ENCODE measurements at places on chromosomes 2 and 18.
A peak's percentile ranks its signal among the peaks of the same experiment; 100 is the strongest.

DNA sequence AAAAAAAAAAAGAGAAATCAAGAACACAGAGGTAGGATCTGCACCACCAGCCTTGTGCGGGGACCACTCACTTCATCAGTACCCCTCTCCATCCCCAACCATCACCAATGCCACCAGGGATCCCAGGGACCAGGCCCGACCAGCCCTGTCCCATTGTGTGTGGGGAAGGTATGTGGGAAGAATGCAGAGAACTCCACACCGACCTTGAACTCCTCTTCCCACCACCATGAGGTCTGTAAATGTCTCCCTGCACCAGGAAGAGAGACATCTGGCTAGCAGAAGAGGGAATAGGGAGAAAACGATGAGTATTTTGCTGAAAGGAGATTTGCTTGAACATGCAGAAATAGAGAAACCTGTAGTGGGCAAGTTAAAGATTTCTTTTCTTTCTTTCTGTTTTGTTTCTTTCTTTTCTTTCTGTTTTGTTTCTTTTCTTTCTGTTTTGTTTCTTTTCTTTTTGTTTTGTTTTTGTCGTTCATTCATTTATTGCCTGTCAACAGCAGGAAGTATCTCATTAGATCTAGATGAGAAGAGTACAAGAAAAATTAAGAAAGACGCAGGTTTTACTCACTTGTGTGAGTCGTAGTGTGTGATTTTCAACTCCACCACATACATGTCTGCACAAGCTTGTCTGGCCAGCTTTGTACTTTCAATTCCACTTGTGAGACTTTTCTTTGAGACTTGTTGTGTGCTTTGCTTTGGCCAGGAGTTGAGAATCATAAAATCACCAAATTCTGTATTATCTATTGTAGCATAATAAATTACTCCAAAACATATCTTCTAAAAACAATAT, 179.8 kb upstream of the HAAO start:
- no peak for DNase-seq

DNA sequence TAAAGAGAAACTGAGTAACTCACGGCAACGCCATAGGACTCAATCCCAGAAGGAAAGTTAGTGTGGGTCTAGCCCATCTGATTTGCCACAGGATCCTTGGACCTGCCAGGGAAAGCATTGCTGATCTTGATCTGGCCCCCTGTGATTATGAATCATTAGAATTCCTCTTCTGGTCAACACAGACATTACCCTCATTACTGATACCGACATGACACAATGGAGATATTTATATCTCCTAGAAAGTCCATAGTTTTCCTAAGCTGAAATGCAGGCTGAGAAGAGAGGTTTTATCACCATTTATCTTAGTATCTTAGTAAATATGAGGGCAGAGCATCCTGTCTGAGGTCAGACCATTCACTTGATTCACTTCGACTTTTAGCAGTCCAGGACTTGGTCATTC, 75.5 kb upstream of the CCDC68 start:
- DNase-seq: no peak

DNA sequence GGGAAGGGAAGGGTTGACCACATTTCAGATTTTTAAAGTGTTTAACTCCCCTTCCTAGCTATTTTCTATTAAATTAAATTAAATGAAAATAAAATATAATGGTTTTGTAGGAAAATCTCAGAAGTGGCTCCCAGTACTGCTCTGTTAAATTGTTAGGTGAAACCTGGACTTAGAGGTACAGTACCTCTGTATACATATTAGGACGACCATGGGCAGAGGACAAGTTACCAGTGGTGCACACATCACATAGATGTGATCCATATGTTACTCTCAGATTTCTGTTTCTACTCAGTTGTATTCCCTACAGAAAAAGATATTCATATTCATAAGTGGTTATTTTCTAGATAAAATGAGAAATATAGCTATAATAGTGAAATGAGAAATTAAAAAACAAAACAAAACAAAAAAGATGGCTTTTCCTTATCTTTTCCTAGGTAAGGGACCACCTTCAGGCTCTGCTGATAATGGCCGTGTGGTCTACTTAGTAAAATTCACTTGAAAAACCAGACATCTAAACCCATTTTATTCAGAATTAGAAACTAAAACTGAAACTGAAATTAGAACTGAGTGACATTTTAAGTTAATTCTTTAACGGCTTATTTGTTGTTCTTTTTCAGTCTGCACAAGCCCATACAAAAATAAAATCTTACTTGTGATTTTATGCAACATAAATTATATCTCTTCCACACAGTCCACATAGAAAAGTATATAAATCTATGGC, 832.5 kb upstream of the CHAC2 start:
- DNase-seq: no peak

GRCh38 chr2:97737421-97738178, 24.2 kb downstream of the ZAP70 start:
- no peak for DNase-seq

GRCh38 chr2:213220967-213221603, 63.2 kb upstream of the SPAG16 start:
- DNase-seq: no peak

DNA sequence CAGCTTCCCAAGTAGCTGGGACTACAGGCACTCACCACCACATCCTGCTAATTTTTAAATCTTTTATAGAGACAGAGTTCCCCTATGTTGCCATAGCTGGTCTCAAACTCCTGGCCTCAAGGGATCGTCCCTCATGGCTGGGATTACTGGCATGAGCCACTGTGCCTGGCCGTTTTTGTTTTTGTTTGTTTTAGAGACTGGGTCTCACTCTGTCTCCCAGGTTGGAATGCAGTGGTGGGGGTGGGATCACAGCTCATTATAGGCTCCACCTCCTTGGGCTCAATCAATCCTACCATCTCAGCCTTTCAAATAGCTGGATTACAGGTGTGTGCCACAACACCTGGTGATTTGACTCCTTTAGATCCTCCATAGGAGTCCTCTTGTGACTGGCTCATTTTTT, 19.5 kb upstream of the ZDBF2 start:
- no peak for DNase-seq

- peak; percentile 21 for DNase-seq
Measured at GRCh38 chr18:6743999-6744398, 14.5 kb downstream of the ARHGAP28 start.

DNA sequence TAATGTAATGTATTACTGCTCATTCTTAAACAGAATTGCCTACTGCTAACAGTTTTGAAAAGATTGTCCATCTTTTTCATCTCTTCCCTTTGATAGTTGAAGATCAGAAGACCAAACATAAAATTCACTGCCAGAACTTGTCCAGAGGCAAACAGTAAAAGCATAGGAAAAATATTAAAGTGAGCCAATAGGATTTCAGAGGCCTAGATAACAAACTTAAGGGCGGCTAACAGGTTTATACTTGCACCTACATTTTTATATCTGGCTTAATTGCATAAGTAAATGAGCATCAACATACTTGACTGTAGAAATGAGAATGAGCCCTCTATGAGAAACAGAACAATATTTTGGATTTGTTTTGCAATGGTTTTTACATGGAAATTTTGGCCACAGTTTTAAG, 30.3 kb downstream of the ZC3H15 start:
- no peak for DNase-seq

DNA sequence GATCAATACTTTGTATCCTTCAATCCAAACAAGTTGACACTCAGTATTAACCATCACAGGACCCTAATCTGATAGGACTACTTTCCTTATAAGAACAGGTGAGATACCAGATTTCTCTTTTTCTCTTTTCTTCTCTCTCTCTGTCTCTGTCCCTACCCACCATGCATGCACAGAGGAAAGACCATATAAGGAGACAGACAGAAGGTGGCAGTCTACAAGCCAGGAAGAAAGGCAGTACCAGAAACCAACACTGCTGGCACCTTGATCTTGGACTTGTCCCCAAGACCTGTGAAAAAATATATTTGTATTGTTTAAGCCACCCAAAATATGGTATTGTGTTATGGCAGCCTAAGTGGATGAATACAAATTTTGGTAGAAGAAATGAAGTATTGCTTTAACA, 156.2 kb upstream of the KCNH7 start:
- no peak for DNase-seq

- DNase-seq: no peak
Measured at GRCh38 chr2:109345653-109346480, 216.9 kb downstream of the SH3RF3 start.

DNA sequence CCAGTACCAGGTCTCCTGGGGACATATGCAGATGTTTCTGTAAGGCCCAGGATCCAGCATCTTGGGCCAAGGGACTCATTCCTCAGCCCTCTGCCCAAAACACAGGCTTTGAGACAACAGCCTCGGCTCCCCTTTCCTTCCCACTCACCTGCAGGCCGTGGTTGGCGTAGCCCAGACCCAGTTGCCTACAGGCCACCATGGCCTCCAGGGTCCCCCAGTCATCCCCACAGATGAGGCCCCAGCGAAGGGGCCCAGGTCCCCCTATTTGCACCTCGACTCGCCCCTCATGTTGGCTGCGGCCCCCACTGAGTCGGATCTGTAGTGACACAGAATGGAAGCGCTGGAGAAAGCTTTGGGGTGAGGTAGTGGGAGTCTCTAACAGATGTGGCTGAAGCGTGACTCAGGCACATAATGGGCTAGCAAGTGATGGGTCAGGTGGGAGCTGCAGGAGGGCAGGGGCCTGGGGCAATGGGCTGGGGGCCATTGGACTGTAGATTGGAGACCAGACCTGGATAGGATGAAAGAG, 5.8 kb downstream of the HTRA2 start:
- DNase-seq: no peak

DNA sequence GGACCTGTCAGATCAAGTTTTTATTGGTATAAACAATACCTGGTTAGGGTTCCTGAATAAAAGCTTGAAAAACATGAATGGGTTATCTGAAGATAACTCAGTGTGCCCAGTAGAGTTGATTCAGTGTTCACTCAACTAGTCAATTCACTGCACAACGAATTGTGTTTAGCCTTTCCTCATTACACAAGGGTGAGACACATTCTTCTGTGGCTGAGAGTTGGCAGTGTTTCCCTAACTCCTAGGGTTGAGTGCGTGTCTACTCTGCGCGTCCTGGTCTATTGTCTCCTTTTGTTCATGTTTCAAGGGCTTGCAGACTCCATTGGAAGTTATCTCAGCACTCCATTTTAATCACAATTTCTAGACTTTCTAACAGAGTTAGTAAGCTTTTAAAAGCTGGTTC, 32.8 kb upstream of the TMEM178A start:
- DNase-seq: no peak

DNA sequence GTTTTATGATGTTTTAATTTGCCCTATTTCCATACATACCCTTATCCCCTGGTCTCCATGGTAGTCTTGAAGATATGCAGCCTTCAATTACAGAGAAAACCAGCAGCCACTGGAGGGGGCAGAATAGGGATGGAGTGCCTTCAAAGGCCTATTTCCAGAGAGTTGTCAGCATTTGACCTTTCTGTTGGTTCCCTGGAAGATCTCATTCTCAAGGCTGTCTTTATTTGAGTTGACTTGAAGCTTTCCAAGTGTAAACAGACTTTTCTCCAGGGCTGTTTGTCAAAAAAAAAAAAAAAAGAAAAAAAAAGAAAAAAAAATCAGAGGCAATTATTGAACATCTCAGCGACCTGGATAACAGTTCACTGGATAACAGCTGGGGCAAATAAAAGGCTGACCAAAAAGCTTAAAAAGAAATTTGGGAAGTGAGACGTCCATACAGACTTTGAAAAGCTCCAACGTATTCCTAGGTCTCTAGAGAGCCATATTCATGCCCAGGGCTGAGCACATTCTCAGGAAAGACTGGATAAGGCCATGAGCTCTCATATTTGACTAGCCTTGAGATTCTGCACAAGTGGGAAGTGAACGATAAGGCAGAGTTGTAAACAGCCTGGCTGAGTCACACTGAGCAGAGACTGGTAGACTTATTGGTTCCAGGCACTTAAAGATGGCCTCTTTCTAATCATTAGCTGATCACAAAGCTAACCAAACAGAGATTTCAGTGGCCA, 126.6 kb downstream of the VAPA start:
- no peak for DNase-seq

DNA sequence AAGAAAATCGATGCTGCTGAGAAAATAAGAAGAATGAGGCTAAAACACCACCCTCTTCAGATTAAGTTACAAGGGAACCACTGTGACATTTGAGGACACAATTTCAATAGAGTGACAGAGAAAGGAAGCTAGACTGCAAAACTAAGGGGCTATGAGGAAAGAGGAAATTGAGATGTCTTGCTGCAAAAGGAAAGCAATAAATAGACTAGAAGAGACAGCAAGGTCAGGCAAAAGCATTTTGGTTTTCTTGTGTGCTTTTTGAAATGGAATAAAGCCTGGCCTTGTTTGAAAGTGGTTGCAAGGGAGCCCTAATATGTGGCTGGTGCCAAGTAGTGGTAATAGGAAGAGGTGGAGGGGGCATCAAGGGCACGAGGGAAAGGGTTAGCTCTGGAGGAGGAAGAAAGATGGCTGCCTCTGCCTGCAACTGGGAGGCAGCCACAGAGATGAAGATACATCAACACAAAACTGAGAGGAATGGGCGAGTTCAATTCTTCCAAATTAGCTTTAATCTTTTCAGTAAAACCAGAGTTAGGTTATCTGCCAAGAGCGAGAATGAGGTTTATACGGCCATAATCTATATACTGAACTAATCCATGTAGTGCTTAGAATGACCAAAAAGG, 1.2 kb upstream of the MRO start:
- no peak for DNase-seq

GRCh38 chr18:23523429-23524212, 20.3 kb downstream of the RMC1 start:
- DNase-seq: no peak

- no peak for DNase-seq
Measured at GRCh38 chr2:28338046-28338817, 54.4 kb upstream of the FOSL2 start.

- no peak for DNase-seq
Measured at GRCh38 chr2:128195435-128195984, 104.5 kb downstream of the UGGT1 start.

- no peak for DNase-seq
Measured at GRCh38 chr18:986552-986951, 81.9 kb downstream of the ADCYAP1 start.

DNA sequence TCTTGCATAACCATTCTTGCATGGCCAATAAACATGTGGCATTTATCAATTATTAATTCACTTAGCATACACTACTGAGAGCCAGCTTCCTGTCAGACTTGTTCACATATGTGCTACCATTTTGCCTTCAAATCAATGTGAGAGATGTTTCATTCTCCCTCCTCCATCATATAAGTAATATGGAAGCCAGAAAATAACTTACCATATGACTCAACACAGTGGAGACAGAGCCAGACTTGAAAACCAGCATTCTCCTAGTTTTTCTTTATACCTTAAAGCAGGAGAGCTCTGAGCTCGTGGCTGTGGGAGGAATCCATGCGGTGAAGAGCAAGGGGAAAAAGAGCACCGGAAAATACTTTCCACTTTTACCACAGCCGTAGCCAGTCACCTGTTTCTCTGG, 215.0 kb upstream of the LRATD1 start:
- DNase-seq: no peak

- DNase-seq: no peak
Measured at GRCh38 chr2:218733171-218734021, 22.8 kb downstream of the TTLL4 start.

- no peak for DNase-seq
Measured at GRCh38 chr2:239302083-239302807, 98.6 kb downstream of the HDAC4 start.

- no peak for DNase-seq
Measured at GRCh38 chr2:29603341-29603740, 318.0 kb downstream of the ALK start.

- no peak for DNase-seq
Measured at GRCh38 chr2:64809216-64809615, 155.5 kb upstream of the SERTAD2 start.

All from NCI-H524 (cell line).